Naive B cell (primary cell): ENCODE measurements at places on chromosomes 7 and 10.

GRCh38 chr10:49518982-49519578 lies 19.8 kb downstream of the ERCC6 start:
- DNase-seq: no peak
- H3K4me1 ChIP-seq: peaks cover 9% of the 10 kb centered on the region
- H3K4me3 ChIP-seq: no peak overlapping the region

DNA sequence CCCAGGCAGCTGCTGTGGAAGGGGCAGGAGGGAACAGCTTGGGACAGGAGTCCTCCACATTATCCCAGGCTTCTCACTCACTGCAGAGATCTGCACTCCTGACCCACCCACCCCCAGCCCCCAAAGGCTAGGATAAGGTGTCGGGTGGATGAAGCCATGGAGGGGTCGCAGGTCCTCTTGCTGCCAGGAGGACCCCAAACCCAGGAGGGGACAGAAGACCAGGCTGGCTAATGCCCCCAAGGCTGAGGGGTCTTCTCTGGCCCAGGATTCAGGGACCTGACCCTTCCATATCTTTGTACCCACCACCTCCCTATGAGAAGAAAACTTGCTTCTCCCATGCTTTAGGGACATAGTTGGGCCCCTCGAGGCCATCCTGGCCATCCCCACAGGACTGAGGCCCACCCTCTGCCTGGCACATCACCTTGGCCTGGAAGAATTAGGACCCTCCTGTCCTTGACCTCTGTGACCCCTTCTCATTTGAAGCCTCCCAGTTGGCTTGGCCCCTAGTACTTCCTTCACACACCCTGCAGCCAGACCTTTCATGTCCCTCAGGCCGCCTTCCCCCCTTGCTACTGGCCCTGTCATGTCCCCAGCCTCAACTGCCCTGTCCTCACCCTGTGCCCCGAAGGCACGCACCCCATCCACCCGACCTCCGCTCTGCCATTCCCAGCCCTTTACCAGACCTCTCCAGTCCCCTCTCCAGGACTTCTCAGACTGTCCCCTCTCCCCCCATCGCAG lies 21.6 kb downstream of the KCNH2 start:
- no peak overlapping the region for H3K27ac ChIP-seq
- no peak for DNase-seq
- H3K4me3 ChIP-seq: no peak overlapping the region
- peaks cover 10% of the 10 kb centered on the region for H3K36me3 ChIP-seq
- peaks cover 86% of the 10 kb centered on the region for H3K27me3 ChIP-seq

- H3K27ac ChIP-seq: peak overlapping the region; percentile 91
- H3K27me3 ChIP-seq: no peaks in the 10 kb centered on the region
- peak overlapping the region; percentile 91 for H3K4me3 ChIP-seq
- peak; percentile 36 for DNase-seq
These were observed 6.7 kb downstream of the SKAP2 start for GRCh38 chr7:26857506-26858240.

- no peaks in the 10 kb centered on the region for H3K36me3 ChIP-seq
- no peak for DNase-seq
- H3K27me3 ChIP-seq: peaks cover 27% of the 10 kb centered on the region
- no peak overlapping the region for H3K27ac ChIP-seq
- H3K4me1 ChIP-seq: no peaks in the 10 kb centered on the region
- H3K4me3 ChIP-seq: no peak overlapping the region
These were observed 40.4 kb upstream of the INPP5A start for GRCh38 chr10:132497063-132497680.

- no peaks in the 10 kb centered on the region for H3K27me3 ChIP-seq
- H3K4me1 ChIP-seq: peaks cover 8% of the 10 kb centered on the region
- DNase-seq: no peak
- no peak overlapping the region for H3K4me3 ChIP-seq
These were observed 6.3 kb downstream of the LOXL4 start for GRCh38 chr10:98261436-98262277.

DNA sequence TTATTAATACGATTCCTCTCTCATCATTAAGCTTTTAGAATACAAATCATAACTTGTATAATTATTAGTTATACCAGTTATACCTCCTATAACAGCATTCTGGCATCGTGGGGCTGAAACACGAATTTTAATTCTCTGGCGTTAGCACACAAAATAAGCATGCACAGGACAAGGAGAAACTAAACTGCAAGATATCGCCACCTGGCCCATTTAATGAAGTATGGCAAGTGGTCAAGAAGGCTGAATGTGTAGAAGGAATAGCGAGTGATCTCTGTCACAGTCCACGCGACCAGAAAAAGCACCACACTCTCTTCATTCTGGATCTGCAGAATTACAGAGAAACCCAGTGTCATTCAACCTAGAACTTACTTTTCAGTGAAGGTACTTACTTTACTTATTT lies 18.1 kb downstream of the HACD1 start:
- no peak for DNase-seq
- H3K27ac ChIP-seq: no peak overlapping the region
- no peaks in the 10 kb centered on the region for H3K36me3 ChIP-seq
- H3K4me1 ChIP-seq: no peaks in the 10 kb centered on the region

- no peaks in the 10 kb centered on the region for H3K36me3 ChIP-seq
- no peaks in the 10 kb centered on the region for H3K4me1 ChIP-seq
- no peak overlapping the region for H3K4me3 ChIP-seq
- H3K27ac ChIP-seq: no peak overlapping the region
- no peak for DNase-seq
These were observed 1148.5 kb upstream of the CELF2 start for GRCh38 chr10:9869205-9869604.

- no peaks in the 10 kb centered on the region for H3K4me1 ChIP-seq
- H3K36me3 ChIP-seq: no peaks in the 10 kb centered on the region
- H3K4me3 ChIP-seq: no peak overlapping the region
- H3K27me3 ChIP-seq: peaks cover 1% of the 10 kb centered on the region
- DNase-seq: no peak
These were observed 109.4 kb downstream of the MYO3A start for GRCh38 chr10:26043469-26043868.

DNA sequence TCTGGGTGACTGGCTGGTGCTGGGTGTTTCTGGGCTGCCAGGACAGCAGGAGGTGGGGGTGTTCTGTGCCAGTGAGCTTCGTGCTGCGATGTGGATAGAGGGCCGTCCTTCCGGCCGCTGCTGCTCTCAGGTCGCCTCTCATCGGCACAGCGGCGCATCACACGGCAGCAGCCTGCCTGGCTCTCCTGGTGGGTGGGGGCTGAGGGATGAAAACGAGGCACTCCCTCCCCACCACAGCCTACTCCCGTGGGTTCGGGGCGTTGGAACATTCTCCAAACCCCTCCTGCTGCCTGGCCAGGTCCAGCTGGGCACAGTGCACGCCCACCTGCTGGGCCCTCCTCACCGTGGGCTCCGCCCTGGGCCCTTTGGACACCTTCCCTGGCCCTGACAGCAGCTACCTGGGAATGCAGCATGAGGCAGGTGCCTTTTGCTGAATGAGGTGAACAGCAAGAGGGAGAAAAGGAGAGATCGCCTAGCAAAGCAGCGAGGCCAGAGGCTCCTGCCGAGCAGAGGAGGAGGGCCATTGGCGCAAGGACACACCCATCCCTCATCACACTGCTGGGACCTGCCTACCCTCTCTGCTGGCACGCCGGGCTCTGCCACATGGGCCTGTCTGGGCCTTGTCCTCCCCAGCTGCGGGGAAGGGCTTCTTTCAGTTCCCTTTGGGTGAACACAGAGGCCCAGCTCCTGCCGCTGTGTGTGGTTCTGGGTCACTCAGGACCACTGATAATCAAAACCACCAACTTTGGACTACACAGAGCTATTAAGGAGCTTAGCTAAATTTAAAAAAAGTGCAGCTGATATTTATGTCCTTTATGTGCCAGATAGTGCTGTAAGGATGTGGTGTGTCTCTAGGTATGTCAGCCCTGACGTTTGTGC lies 33.4 kb downstream of the INPP5A start:
- no peak overlapping the region for H3K4me3 ChIP-seq
- DNase-seq: peak; percentile 82
- no peaks in the 10 kb centered on the region for H3K36me3 ChIP-seq
- H3K27ac ChIP-seq: peak overlapping the region; percentile 93
- no peaks in the 10 kb centered on the region for H3K27me3 ChIP-seq
- H3K4me1 ChIP-seq: peaks cover 10% of the 10 kb centered on the region

DNA sequence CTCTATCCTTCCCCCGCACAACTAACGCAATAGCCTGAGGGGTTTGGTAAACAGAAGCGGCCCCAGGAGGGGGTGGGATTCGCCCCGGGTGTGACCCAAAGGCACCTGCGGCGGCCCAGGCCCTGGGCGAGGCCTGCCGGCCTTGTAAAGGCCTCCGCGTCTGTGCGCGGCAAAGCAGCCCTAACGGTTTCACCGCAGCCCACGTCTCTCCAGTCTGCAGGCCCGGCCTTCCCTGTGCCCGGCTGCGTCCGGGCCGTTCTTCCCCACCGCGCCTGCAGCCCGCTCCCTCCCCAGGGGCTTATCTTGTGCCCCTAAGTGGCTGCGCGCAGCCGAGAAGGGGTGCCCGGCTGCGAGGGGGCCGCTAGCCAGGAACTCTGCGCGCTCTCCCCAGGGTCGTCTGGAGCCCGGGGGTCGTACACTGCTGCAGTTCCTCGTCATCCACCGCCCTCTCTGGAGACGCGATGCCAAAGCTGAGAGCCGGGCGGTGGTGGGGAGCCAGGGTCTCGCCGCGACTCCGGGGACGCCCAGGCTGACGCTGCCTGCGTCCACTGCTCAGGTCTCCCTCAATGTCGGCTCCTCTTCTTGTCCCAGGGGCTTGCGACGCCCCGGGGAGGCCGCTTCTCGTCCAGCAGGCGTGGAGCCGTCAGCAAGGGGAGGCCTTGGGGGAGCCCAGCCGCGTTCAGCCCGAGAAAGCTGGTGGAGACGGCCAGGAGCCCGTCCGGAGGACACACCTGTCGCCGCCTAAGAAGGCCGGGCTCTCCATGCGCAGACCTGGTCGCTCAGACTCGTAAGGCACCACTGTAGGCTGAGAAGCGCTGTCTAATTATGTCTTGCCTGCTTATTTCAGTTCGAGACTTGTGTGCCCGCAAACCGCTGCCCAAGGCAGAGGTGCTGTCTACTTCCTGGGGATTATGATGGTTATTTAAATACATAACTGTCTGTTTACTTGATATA lies 132.3 kb downstream of the SPAG6 start:
- H3K4me3 ChIP-seq: peak overlapping the region; percentile 87
- peaks cover 21% of the 10 kb centered on the region for H3K4me1 ChIP-seq
- DNase-seq: no peak
- no peak overlapping the region for H3K27ac ChIP-seq
- H3K27me3 ChIP-seq: peaks cover 47% of the 10 kb centered on the region

- peak; percentile 83 for DNase-seq
- H3K27me3 ChIP-seq: no peaks in the 10 kb centered on the region
- peaks cover 16% of the 10 kb centered on the region for H3K36me3 ChIP-seq
- H3K4me1 ChIP-seq: peaks cover 5% of the 10 kb centered on the region
- peak within 1 kb of the TSS; percentile 97 for H3K27ac ChIP-seq
These were observed at the start of gene FIGNL1 for GRCh38 chr7:50449881-50450589. Gene FIGNL1, minus strand, starts transcription at chr7:50450350. Its CDS starts 3,063 bp downstream, at chr7:50447287.

- H3K36me3 ChIP-seq: peaks cover 23% of the 10 kb centered on the region
- DNase-seq: peak; percentile 19
- H3K4me1 ChIP-seq: peaks cover 35% of the 10 kb centered on the region
These were observed 34.7 kb downstream of the SPDYE6 start for GRCh38 chr7:102321351-102322201.

GRCh38 chr10:17145239-17145638 lies 15.6 kb upstream of the CUBN start:
- H3K27ac ChIP-seq: no peak overlapping the region
- no peaks in the 10 kb centered on the region for H3K27me3 ChIP-seq
- H3K36me3 ChIP-seq: peaks cover 19% of the 10 kb centered on the region
- no peak overlapping the region for H3K4me3 ChIP-seq

- no peaks in the 10 kb centered on the region for H3K36me3 ChIP-seq
- H3K27me3 ChIP-seq: no peaks in the 10 kb centered on the region
- no peak for DNase-seq
- no peaks in the 10 kb centered on the region for H3K4me1 ChIP-seq
- H3K4me3 ChIP-seq: no peak overlapping the region
These were observed 305.1 kb downstream of the PTPRN2 start for GRCh38 chr7:158282461-158283001.

- H3K4me1 ChIP-seq: no peaks in the 10 kb centered on the region
- DNase-seq: no peak
- no peaks in the 10 kb centered on the region for H3K27me3 ChIP-seq
- H3K4me3 ChIP-seq: no peak overlapping the region
These were observed 41.1 kb upstream of the TMEM213 start for GRCh38 chr7:138756591-138757242.

- no peak overlapping the region for H3K4me3 ChIP-seq
- no peaks in the 10 kb centered on the region for H3K4me1 ChIP-seq
- no peak overlapping the region for H3K27ac ChIP-seq
- DNase-seq: no peak
- H3K36me3 ChIP-seq: no peaks in the 10 kb centered on the region
These were observed 37.3 kb downstream of the VIPR2 start for GRCh38 chr7:159107161-159107892.

DNA sequence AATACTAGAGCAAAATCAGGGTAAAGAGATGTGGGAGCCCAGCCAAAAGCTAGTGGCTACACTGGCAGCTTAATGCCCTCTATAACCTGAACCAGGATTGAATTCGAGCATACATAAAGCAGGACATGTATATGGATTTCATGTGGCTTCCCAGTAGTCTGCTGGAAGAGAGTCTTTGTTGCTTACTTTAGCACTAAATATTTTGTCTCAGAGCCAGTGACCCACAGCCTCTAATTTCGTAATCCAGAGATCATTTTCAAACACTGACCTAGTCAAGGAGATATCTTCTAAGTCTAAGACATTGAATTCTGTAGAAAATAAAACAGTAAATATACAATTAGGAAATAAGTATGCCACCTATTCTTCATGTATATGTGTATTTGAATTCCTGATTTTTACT lies 64.2 kb upstream of the GNAI1 start:
- no peaks in the 10 kb centered on the region for H3K36me3 ChIP-seq
- H3K27me3 ChIP-seq: no peaks in the 10 kb centered on the region
- DNase-seq: no peak
- no peak overlapping the region for H3K4me3 ChIP-seq
- no peak overlapping the region for H3K27ac ChIP-seq

DNA sequence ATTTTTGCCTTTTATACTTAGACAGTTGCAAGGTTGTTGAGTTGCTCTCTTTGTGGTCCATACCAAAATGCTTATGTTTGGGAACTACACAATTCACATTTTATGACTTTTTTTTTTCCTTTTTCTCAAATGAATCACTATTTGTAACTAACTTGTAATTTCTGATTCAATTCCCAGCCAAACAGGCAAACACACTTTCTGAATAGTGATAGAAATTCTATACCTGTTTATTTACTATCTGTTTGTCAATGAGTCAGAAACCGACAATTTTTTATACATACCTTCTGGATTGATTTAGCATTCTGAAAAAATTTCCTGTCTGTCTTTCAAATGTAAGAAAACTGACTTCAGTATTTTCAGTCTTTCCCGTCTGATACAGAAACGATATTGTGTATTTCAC lies 69.1 kb downstream of the MBL2 start:
- H3K4me1 ChIP-seq: no peaks in the 10 kb centered on the region
- H3K4me3 ChIP-seq: no peak overlapping the region
- no peak for DNase-seq
- H3K27me3 ChIP-seq: no peaks in the 10 kb centered on the region

DNA sequence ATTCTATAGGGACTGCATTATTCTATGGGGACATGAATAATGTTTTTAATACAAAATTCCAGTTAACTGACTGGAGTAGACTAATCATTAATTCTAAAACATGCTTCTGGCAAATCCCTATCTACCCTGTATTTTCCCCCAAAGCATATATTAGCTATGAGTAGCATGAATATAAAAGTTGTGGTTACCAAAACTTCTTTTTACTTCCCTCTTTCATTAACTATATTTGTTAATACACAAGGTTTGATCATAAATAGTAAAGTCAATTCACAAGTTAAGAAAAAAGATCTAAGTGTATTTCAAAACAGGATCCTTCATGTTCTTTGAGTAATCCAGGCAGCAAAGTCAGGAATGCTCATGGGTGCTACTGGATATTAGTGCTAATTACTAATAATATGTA lies 2.9 kb upstream of the RALA start:
- H3K4me1 ChIP-seq: peaks cover 27% of the 10 kb centered on the region
- DNase-seq: no peak
- peaks cover 12% of the 10 kb centered on the region for H3K27me3 ChIP-seq
- H3K27ac ChIP-seq: peak overlapping the region; percentile 81
- H3K36me3 ChIP-seq: no peaks in the 10 kb centered on the region
